ENCODE measurements at places on chromosomes 1 and 21.
A peak's percentile ranks its signal among the peaks of the same experiment; 100 is the strongest.

DNA sequence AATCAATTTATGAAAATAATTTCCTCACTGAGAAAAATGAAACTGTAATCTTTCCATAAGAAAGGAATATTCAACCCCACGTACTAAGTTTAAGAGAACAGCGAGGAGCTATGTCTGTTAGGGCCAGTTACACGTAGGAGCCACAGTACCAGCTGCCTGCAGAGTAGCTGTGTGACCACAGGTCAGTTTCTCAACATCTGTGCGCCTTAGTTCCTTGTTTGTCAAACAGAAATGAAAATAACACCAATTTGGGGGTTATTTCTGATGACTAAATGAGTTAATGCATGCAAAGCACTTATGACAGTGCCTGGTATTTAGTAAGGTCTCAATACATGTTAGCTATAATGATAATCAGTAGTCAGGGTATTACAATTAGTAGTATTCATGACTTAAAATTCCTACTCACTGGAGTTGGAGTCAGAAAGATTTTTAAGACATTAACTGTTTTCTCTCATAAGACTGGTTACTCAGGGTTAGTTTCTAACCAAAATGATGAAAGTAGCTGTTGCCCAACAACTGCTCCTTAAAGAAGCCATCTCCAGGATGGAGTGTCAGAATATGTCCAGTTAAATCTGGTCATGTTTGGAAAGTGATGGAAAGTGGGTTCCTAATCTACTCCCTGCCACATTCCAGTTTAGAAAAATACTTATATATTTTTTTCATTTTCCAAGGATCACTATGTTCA lies 85.8 kb upstream of the ZNF648 start:
- no peak for DNase-seq

GRCh38 chr1:165894591-165894990 lies 67.2 kb downstream of the UCK2 start:
- DNase-seq, result no peak

- no peak for DNase-seq
Observed at GRCh38 chr21:18716578-18717138, 313.1 kb upstream of the TMPRSS15 start.

DNA sequence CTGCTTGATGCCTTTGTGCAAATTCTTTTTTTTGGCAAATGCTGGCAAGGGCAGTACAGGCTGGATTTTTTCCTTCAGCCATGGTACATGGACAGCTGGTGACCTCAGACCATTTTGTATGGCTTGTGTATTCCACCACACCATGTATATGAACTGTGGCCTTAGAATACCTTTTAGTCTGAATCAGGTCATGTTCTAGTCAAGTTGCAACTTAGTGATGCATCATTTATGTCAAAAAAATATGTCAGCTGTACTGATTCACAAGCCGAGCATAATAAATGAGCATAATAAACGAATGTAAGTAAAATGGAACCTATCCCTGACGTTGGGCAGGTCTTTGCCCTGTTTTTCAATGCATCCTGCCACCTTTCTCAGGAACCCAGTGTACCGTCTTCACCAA lies 219.7 kb upstream of the RUNX1 start:
- no peak for DNase-seq

DNA sequence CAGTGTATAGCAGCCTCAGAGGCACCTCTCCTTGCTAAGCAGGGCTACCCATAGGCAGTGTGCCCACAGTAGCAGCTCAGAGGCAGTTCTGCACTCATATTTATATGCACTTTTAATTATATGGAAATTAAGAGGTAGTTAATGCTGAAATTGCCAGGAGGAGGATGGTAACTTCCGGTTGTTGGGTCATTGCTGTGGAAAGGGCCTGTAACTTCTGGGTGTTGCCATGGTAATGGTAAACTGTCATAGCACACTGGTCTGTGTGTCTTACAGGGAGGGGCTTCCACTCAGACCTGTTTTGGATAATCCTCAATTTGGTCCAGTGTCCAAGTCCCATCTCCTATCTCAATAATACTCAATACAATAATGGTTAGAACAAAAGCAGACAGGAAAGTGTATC lies 7.6 kb downstream of the CFH start:
- no peak for DNase-seq

- no peak for DNase-seq
Observed at GRCh38 chr1:184162281-184162680, 110.8 kb downstream of the TSEN15 start.

DNA sequence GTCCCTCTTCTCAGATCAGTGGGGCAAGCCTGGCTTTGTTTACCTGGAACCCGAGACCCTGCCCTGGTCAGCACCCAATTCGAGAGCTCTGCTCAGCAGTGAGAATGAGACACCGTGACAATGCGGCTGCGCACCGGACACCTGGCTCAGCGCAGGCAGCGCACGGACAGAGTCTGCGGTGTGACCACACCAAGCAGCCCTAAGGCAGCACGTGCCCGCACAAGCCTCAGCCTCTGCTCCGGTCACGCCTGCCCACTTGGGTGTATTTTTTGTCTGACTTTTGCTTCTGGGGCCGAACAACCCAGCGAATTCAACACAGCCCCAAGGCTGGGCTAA lies 4.7 kb downstream of the KRTAP10-8 start:
- no peak for DNase-seq

- DNase-seq, result no peak
Observed at GRCh38 chr1:168640836-168641235, 64.4 kb downstream of the XCL1 start.

GRCh38 chr21:40923407-40923806 lies 76.4 kb upstream of the DSCAM start:
- DNase-seq, result no peak

DNA sequence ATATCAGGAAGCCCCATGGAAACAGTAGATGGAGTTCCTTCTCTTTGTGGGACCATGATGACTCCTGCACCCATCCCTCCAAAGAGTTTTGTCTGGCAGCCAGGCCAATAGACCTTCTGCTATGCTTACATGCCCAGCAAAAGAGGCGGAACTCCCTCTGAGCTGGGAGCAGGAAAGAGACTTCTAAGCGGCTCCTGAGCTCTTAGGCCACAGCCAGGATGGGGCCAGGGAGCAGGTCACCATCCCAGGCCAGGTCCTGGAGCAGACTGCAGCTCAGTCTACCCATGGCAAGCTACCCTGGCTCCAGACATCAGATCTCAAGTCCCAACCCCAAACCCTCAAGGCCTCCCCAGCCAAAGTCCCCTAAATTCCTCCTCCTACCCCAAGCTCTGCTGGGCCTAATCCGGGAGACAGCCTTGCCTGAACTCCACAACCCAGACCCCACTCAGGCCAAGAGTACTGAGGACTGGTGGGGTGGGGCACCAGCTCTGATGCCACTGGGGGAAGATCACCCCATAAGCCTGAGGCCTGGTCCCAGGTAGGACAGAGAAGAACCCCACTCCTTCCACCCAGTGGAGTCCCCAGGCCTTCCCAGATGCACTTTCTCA lies 387.9 kb downstream of the MATN1 start:
- DNase-seq, result peak; percentile 44

- DNase-seq, result peak; percentile 88
Observed at GRCh38 chr1:226981838-226982237, 41.7 kb downstream of the COQ8A start.

DNA sequence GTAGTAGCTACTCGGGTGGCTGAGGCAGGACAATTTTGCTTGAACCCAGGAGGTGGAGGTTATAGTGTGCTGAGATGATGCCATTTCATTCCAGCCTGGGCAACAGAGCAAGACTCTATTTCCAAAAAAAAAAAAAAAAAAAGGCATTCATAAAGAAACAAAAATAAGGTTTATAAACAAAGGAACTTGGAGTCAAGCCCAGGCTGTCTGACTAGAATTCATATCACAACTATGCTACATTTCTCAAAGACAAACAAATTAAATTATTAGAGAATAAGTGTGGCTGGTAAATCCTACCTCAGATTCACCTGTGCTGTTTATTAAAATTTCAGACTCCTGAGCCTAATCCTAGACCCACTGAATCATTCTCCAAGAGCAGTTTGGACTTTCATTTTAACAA lies 4.2 kb downstream of the GCLM start:
- no peak for DNase-seq

- no peak for DNase-seq
Observed at GRCh38 chr1:207933205-207933800, 22.4 kb upstream of the CD34 start.

GRCh38 chr1:2463396-2463795 lies 12.7 kb upstream of the PLCH2 start:
- no peak for DNase-seq

GRCh38 chr1:84918726-84919336 lies 25.8 kb upstream of the LPAR3 start:
- DNase-seq, result no peak

- no peak for DNase-seq
Observed at GRCh38 chr21:32626621-32627196, 14.5 kb upstream of the CFAP298 start.

- no peak for DNase-seq
Observed at GRCh38 chr1:207861442-207862177, 49.3 kb downstream of the CD34 start.

GRCh38 chr1:24304763-24305162 lies 14.4 kb upstream of the GRHL3 start:
- DNase-seq, result no peak

GRCh38 chr1:183956559-183957188 lies 80.9 kb downstream of the COLGALT2 start:
- DNase-seq, result no peak

GRCh38 chr1:11384170-11384554 lies 94.8 kb upstream of the DISP3 start:
- DNase-seq, result no peak

DNA sequence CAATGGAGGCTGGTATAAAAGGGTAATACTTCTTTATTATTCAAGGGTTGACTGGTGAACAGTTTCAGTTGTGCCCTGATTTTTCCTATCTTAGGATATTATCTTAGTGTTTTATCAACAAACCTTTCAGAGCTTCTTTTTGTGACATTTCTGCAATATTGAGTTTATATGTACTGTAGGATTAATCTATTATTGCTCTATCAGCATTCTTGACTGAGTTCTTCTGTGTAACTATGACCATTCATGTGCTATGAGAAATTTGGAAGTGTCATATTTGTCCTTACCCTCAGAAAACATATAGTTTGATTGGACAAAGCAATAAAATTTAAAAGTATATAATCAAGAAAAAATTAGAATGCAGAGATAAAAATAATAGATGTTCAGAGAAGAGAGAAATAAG lies 25.5 kb upstream of the MRPS6 start:
- no peak for DNase-seq

GRCh38 chr1:170857955-170858354 lies 77.4 kb upstream of the MROH9 start:
- no peak for DNase-seq

DNA sequence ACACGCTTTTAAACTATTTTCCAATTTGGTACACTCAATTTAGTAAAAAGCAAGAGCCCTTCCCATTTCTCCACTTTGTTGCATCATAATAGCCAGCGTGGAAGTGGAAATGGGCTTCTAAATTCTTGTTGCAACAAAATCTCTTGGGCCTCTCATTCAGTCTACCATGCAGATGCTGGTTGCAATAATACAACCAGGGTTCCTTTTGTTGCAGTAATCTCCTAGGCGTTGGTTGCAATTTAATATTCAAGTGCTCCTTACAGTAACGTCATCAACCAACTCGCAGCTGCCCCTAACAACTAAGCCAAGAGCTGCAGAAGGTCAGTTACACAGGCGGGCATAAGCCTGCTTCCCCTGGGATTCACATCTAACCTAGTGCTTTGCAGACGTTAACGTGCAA lies 2.7 kb upstream of the HDGF start:
- DNase-seq, result peak; percentile 14

DNA sequence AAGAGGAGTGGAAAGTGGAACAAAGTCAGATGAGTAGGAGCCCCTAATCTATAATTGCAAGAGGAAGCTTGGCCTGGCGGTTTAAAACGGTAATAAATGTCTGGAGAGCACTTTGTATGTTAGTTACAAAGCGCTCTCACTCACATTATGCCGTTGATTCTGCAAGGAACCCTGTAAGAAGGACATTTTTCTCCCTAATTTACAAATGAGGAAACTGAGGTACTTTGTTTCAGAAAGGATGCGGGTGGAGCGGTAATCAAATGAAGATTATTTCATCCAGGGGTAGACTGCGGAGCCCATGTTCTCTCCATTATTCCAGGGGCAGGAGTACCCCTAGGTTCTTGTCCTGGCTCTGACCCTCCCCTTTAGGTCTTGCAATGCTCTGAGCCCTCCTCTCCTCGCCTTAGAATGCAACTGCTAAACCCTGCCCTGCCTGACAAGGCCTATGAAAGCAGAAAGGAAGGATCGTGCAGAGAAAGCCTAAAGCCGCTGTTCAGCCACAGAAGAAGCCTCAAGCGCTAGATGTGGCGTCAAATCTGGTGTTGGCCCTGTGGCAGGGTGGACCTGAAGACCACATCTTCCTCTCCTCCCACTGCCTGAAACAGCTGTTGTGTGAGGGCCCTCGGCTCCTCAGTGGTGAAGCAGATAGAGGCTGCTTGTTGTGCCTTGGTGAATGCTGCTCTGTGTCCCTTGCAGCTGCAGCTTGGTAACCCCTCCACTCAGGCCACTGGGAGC lies 588 bp upstream of the PACC1 start:
- DNase-seq, result no peak

GRCh38 chr1:238071061-238071460 lies 180.3 kb upstream of the ZP4 start:
- DNase-seq, result no peak

DNA sequence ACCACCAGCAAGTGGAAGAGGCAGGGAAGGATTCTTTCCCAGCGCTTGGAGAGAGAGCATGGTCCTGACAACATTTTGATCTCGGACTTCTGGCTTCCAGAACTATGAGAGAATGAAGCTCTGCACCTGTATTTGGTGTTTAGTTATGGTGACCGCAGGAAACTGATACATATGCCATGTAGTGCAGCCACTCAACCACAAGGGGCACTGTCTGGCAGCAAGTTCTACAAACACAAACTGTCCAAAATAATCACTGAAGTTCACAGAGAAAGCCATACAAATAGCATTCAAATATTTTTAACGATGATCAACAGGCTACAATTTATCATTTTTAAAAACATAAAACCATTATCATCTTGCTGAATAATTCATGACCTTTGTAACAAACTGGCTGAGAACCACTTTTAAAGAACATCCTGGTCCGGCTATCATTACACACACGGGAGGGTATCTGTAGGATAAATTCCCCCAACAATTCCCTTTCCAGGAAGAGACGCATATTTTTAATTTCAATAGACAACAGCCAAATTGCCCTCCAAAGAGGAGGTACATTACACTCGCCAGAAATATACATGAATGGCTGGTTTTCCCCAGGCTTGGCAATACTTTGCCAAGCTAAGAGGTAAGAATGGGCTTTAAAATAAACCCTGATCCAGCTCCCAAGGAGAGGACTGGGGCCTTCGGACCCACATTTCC lies 9.2 kb upstream of the CBR3 start:
- DNase-seq, result no peak

DNA sequence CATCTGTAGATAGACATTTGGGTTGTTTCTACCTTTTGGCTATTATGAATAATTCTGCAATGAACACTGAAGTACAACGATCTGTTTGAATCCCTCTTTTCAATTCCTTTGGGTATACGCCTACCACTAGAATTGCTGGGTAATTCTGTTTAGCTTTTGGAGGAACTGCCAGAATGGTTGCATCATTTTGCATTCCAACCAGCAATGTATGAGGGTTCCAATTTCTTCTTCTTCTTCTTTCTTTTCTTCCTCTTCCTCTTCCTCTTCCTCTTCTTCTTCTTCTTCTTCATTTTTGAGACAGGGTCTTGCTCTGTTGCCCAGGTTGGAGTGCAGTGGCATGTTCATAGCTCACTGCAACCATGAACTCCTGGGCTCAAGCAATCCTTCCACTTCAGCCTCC lies 13.8 kb upstream of the THEM5 start:
- DNase-seq, result no peak

GRCh38 chr1:66732407-66733166 lies 19.7 kb upstream of the DYNLT5 start:
- no peak for DNase-seq
